ENCODE measurements at places on chromosomes 2 and 18.

DNA sequence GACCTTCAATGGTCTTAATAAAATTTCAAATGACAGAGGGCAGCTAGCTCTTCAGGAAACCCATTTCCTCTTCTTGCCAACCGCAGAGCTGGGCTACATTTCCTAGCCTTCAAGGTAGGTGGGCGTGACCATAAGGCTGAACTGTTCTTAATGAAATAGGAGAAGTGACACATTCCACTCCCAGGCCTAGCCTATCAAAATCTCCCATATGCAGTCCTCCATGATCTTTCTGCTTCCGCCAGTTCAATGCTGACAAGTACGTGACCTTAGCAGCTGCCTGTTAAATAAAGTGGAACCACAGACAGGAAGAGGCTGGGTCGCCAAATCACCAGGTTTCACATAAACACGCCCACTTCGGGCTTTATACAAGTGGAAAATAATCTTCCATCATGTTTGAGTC, 13.2 kb downstream of the SERPINE2 start:
- no peak for DNase-seq

GRCh38 chr2:45896311-45896710, 244.8 kb downstream of the PRKCE start:
- DNase-seq = no peak

GRCh38 chr2:239826376-239826775, 198.8 kb downstream of the NDUFA10 start:
- no peak for DNase-seq

- DNase-seq = no peak
Observed at GRCh38 chr2:113895819-113896563, 6.1 kb downstream of the ACTR3 start.

- no peak for DNase-seq
Observed at GRCh38 chr2:108931372-108931771, 57.6 kb downstream of the EDAR start.

GRCh38 chr2:76984359-76984758, 537.8 kb downstream of the LRRTM4 start:
- DNase-seq = no peak

DNA sequence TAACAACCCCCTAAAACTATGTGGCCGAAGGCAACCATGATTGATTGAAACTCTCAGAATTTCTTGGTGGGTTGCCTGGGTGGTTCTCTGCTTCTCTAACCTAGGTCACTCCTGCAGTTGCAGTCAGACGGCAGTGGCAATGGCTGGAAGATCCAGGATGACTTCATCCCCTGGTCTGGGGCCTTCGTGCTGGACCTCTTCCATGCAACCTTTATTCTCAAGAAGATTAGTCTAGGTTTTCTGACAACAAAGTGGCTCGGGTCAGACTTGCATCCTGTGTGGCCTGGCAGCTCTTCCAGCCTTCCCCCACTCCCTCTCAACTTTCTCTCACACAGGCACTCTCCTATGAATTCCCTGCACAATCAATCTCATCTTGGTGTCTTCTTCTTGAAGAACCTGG, 76.4 kb downstream of the METTL4 start:
- DNase-seq = no peak

- DNase-seq = no peak
Observed at GRCh38 chr2:133943108-133943507, 310.8 kb upstream of the MGAT5 start.

- no peak for DNase-seq
Observed at GRCh38 chr2:29733965-29734364, 187.4 kb downstream of the ALK start.

DNA sequence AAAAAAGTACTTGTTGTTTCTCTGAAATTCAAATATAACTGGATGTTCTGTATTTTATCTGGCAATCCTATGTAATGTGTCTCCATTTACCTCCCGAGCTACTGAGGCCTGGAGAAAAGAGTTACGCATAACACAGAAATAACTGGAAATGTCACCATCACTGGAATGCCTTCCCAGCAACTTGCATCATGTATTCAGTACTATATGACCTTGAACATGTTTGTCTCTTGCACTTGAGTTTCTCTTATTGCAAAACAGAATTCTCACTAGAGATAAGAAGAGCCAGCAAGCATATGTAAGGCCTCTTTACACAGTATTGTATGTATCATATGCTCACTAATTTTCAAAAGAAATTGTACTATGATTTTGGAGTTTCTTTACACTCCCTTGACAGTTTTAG, 99.6 kb upstream of the CTAGE1 start:
- DNase-seq = no peak

DNA sequence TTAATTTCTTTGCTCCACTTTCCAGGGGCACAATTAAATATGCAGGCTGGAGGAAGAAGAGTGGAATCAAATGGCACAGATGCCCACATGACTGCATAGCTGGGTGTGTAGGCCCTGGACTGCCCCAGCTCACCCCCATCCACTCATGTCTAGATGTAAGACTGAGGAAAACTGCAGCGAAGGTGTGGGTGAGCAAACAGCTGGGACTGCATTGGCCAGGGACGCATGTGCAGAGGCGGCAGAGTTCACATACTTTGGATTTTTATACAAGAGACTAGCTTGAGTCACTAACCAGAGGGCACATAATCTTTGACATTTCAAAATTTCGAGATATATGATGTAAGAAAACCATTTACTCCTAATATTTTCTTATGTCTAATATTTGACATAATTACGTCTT, 60.1 kb downstream of the SPIRE1 start:
- peak; percentile 92 for DNase-seq

- DNase-seq = no peak
Observed at GRCh38 chr2:108079736-108080135, 93.4 kb downstream of the SLC5A7 start.

- no peak for DNase-seq
Observed at GRCh38 chr2:98875081-98875728, 60.8 kb downstream of the CRACDL start.

DNA sequence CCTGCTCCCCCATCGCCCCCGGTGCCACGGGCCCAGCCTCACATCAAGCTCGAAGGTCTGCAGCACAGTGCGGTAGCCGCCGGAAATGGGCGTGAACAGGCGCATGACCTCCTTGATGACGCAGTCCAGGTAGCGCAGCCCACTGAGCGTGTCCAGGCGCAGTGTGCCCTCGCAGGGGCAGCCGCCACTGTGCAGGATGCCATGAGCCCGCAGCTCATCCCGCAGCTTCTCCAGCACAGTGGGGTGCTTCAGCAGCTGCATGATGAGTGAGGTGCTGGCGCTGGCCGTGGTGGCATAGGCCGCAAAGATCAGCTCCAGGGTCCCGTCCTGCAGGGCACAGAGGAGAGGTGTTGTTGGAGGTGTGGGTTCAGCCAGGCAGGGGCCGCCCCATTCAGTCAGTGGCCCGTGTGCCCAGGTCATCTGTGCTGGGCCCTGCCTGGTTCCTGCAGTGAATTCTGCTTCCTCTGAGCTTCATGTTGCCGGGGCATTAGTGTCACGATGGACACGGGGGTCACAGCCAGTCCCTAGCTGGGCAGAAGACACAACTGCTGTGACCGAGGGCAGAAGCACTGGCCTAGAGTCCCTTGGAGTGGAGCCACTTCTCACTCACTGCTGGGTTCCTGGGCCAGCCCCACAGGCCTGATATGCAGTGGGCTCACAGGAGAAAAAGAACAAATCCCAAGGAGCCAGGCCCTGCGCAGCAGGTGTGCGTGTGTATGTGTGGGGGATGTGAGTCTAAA, 14.5 kb downstream of the CYP26B1 start:
- DNase-seq = no peak

DNA sequence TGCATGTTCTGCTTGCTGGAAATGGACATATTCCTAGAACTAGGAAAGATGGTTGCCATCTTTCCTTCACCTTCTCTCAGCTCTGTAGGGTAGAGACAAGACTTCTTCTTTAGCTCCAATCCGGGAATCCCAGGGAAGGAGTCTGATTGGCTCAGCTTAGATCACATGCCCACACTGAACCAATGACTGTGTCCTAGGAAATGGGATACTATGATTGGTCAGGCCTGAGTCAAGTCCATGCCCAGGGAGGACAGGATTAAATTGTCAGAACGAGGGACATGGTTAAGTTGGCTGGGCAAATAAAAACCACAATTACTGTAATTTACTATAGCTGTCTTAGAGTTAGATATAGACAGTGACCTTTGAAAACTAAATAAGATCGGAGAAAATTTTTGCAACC, 31.4 kb downstream of the SEMA4F start:
- no peak for DNase-seq

GRCh38 chr18:23453680-23454058, 582 bp downstream of the RIOK3 start:
- no peak for DNase-seq

- DNase-seq = no peak
Observed at GRCh38 chr2:72579591-72580180, 246.1 kb downstream of the EXOC6B start.

- no peak for DNase-seq
Observed at GRCh38 chr2:735670-736218, 58.5 kb upstream of the TMEM18 start.

GRCh38 chr18:1585881-1586488, 681.3 kb downstream of the ADCYAP1 start:
- no peak for DNase-seq

- no peak for DNase-seq
Observed at GRCh38 chr18:4765401-4765800, 310.3 kb upstream of the DLGAP1 start.

- no peak for DNase-seq
Observed at GRCh38 chr2:227782804-227783203, 30.8 kb upstream of the CCL20 start.

- no peak for DNase-seq
Observed at GRCh38 chr2:68420254-68420910, 46.7 kb downstream of the FBXO48 start.

GRCh38 chr2:12314127-12314760, 402.5 kb upstream of the TRIB2 start:
- no peak for DNase-seq

GRCh38 chr2:127604986-127605385, 41.0 kb upstream of the GPR17 start:
- no peak for DNase-seq

DNA sequence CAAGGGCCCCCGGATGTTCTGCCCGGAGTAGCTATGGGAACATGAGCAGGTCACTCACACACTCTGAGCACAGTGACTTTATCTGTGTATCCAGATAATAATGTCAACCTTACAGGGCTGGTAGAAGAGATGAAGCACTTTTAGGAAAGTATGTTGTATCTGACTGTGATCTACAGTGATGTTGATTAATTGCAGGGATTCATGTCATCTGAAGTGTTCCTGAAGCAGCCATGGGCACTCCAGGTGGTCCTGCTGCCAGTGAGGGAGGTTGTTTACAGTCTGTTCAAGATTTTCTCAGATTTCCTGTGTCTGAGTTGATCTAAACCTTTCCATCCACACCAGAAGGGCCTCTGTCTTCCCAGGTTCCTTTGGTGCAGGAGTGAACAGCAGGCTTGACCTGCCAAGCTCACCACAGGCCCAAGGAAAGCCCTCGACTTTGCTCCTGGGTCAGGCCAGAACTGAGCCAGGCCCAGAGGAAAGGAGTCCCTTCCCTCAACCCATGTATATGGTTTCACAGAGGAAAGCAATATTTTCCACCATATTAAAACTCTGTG, 28.0 kb downstream of the KIAA2012 start:
- no peak for DNase-seq

DNA sequence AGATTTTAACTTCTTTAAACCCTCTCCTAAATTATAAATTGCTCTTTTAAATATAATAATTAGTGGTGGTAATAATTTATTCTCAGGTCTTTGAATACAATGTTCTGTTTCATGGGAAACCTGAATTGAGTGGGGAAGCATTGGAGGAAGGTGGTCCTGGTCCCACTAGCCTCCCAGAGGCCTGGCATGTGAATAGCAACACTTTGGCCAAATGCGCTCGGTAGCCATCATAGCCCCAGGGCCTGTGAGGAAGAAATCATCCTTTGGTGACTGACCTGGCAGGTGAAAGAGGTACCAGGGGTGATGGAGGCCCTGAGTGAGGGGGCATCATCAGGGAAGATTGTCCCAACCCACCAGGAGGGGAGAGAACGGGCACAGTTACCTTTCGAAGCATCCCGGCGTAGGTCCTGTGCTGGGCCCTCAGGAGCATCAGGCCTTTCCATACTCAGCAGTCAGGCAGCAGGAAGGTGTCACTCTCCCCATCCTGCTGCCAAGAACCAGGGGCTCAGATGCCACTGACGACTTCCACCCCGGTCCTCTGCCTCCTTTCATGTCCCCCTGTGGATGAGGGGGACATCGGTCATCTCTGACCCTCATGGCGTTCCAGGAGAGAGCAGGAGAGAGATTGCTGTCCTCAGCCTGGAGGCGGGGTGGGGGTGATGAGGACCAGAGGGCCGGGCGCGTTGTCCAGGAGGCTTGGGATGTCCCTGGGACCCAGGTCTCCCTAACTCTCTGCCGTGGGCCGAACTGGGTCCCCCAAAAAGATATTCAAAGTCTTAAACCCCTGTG, 78.6 kb upstream of the HPCAL1 start:
- DNase-seq = no peak

GRCh38 chr2:173399229-173399628, 44.6 kb downstream of the CDCA7 start:
- no peak for DNase-seq

GRCh38 chr2:70638561-70638960, 84.9 kb upstream of the TGFA start:
- no peak for DNase-seq

DNA sequence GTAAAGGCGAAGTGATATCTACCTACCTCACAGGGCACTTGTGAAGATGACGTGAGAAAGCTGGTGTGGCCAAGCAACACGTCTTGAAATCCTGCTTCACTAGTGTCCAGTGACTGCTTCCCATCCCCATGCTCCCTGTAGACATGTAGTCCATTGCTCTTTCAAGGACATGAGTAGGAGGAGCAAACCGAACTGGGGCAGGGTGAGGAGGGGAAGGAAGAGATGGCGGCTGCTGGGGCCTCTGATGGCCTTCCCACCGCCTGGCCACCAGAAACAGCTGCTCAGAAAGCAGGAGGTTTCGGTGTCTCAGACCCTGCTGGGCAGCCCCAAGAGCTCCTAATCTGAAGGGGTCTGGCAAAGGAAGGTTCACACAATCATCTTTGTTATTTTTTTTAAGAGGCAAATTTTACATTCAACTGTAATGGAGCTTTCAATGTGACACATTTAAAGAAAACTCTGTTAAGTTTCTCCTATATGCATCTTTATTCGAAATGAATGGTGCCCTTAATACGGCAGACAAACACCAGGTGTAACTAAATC, 14.7 kb downstream of the CPLX4 start:
- no peak for DNase-seq

- peak; percentile 98 for DNase-seq
Observed at GRCh38 chr2:233700028-233700635, 7.4 kb downstream of the UGT1A6 start.

DNA sequence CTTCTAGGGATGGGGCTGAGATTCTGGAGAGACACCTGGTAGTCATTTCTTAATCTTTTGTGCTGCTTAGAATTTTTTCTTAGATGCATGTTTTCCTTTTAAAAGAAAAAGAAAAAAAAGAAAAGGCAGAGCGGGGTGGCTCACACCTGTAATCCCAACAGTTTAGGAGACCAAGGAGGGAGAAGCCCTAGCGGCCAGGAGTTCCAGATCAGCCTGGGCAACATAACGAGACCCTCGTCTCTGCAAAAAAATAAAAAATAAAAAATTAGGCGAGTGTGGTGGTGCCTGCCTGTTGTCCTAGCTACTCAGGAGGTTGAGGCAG, 46.0 kb upstream of the ATP6V1B1 start:
- DNase-seq = no peak

GRCh38 chr18:49904871-49905555, 91.7 kb upstream of the ACAA2 start:
- no peak for DNase-seq
